Activated T-cell treated with anti-CD3 and anti-CD28 coated beads for 1 hour (primary cell): ENCODE measurements at places on chromosomes 16 and 17.

- DNase-seq: no peak
Observed at GRCh38 chr17:35493040-35493439, 44.4 kb downstream of the SLFN12L start.

GRCh38 chr17:27078296-27078695, 215.6 kb upstream of the WSB1 start:
- no peak for DNase-seq

- DNase-seq: no peak
Observed at GRCh38 chr16:31371619-31372484, 16.9 kb downstream of the ITGAX start.

- no peak for DNase-seq
Observed at GRCh38 chr17:77737442-77738265, 220.8 kb upstream of the TNRC6C start.

DNA sequence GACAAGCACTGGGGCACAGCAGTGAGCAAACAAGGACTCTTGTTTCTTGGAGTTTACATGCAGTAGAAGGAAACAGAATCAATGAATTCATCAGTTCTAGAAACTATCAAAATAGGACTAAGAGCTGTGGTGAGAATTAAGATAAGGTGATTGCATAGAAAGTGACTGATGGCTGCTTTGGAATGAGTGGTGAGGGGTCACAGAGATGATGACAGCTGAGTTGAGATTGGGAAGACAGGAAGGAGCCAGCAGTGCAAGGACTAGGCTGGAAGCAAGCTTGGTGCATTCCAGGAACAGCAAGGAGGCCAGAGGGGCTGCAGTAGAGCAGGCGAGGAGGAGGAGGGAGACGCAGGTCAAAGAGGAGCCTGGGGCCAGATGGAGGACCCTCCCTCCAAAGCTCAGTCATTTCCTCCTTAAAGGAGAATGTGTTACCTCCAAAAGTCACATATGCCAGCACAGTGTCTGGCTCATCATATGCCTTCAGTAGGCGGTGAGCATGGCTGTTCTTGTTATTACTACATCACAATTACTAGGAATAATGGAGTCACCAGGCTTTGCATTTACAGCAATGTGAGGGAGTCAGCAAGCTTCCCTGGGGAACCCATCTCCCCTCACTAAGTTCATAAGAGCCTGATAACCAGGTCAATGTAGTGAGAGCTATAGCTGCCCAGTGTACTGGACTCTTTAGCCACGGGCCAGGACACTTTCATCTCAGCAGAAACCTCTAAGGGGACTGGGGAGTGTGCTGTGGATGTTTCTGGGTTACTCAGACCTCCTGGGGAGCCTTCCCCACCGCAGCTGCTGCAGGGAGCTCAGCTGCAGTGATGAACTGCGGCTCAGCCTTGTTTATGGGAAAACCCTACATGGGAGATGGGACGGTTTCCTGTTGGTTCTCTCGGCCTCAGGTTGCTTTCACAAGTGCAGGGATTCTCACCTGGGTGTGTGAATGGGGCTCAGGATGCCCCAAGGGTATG, 157.2 kb downstream of the SEC14L1 start:
- DNase-seq: no peak

DNA sequence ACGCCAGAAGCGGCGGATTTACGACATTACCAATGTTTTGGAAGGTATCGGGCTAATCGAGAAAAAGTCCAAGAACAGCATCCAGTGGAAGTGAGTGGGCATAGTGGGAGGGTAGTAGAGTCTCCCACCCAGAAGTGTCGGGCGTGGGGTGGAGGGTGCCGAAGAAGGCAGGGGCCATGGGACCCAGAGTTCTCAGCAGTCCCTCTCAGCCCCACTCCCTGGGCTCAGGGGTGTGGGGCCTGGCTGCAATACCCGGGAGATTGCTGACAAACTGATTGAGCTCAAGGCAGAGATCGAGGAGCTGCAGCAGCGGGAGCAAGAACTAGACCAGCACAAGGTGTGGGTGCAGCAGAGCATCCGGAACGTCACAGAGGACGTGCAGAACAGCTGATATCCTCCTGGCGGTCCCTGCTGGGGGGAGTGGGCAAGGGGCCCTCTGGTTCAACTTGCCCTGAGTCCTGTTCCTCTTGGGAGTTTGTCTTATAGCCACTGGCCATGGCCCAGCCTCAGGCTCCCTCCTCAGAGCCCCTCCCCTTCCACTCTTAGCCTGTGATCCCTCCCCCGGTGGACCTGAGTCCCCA, 916 bp downstream of the E2F4 start:
- no peak for DNase-seq
